Activated T-helper 1 cell treated with Interleukin-2 at 50 U/mL for 16 hours (primary cell): ENCODE measurements at places on chromosomes 6 and 20.

GRCh38 chr20:62792182-62792939, 3.9 kb upstream of the MRGBP start:
- DNase-seq = no peak

DNA sequence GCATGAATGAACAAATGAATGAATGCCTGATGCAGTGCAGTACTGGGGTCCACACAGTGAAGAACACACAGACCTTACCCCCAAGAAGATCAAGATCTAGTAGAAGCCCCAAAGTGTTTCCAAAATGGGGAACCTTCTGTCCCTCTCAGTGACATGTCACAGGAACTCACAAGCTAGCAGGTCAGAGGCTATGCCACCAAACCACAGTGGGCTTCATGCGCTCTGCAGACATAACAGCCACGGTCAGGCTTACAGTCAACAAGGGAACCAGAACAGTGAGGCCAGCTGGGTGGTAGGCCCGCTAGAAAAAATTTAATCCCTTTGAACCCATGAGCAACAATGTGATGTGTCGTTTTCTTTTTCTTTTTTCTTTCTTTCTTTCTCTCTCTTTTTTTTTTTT, 20.2 kb upstream of the ARFGEF2 start:
- no peak for DNase-seq

DNA sequence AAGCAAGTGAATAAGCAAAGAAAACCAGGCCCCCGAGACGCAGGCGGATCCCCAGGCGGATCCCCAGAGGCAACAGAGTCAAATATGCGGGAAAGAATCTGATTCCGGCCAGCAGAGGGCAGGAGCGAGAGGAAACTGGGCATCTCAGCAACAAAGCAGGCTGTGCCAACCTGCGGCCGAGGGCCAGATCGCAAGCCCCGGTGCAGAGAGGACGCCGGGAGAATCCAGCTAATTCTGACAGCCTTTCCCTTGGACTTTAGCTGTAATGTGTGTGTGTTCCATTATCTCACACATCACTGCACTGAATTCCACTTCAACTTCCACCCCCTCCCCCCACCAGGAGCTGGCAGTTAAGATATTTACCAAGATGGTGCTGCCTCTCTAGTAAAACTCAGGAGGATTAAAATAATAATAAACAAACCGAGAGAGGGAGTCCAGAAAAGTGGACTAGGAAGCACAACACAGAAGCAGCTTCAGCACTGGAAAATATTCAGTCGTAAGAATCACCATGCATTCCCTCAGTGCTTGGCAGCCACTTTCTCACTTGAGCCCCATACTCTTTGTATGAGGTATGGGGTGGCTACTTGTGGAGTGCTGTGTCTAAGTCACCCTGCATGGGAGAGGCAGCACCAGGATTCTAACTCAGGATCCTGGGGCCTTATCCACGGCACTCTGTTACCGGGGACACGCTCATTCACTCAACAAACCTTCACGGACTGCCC, 66.2 kb upstream of the SNX9 start:
- DNase-seq = peak; percentile 61

DNA sequence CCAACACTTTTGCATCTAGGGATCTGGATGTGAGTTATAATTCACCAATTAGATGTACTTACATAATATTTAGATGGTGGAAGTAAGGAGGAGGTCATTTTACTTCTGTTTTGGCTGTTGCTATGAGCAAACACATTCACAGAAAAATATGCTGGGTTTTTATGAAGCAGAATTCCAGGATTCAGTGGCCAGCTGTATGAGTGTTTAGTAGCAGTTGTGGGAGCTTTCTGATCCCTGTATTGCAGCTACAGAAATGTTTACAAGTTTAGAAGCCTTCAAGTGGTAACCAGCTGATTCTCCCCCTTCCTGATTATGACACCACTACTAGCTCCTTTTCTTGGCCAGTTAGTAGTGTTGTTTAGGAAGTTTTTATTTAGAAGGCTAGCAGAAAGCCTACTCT, 177.0 kb downstream of the TENT5A start:
- no peak for DNase-seq

DNA sequence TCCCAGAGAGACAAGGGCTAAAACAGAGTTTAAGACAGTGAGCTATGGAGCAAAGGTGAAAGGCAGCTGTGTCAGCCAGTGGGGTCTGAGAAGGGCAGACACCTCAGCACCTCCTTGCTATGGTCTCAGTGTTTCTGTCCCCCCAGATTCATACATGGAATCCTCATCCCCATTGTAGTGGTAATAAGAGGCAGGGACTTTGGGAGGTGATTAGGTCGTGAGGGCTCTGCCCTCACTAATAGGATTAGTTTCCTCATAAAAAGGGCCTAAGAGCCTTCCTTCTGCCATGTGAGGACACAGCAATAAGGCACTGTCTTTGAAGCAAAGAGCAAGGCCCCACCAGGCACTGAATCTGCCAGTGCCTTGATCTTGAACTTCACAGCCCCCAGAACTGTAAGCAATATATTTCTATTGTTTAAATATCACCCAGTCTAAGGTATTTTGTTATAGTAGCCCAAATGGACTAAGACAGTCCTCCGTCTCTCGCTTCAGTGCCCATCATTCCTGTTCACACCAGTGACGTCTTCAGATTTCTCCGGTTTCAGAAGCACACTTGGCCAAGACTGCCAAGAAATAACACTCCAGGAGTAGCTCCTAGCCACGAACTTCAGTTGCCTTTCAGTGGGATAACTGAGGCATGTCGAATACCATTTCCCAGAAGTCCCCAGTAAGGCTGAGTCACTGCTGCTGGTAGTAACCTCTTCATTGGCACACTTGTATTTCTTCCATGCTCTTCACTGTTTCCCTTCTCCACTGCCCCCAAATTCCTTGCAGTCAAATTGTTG, 32.8 kb downstream of the SLC13A3 start:
- DNase-seq = no peak

GRCh38 chr6:169701311-169701953, 397 bp downstream of the WDR27 start:
- DNase-seq = no peak

DNA sequence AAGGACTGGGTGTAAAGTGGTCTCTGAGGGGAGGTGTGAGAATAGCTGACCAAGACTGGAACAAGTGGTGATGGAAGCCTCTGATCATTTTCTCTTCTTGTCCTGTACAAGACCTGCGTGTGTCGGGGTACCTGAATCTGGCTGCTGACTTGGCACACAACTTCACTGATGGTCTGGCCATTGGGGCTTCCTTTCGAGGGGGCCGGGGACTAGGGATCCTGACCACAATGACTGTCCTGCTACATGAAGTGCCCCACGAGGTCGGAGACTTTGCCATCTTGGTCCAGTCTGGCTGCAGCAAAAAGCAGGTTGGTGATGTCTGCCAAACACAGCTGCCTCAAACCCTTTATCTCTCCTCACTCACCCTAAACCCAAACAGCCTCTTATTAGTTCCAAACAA, 1.7 kb upstream of the HSD17B8 start:
- no peak for DNase-seq

GRCh38 chr6:3919130-3919628, 70.0 kb downstream of the FAM50B start:
- no peak for DNase-seq

- DNase-seq = no peak
Observed at GRCh38 chr6:90149280-90149679, 147.4 kb downstream of the BACH2 start.

DNA sequence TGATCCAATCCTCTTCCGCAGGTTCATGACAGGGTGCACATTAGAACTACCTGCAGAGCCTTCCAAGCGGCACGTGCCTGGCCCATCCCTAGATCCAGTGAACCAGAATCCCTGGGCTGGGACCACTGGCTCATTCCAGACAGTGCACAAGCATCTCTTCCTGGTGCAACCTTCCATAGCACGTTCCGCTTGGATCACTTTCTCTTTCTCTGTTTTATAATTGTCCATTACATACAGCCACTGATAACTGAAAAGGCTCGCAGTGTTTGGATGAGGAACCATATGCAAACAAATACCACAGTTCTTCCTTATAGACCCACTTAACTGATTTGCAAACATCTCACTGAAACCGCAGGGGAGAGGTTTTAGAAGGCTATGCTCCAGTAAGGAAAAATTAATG, 59.6 kb upstream of the DDR1 start:
- DNase-seq = no peak

DNA sequence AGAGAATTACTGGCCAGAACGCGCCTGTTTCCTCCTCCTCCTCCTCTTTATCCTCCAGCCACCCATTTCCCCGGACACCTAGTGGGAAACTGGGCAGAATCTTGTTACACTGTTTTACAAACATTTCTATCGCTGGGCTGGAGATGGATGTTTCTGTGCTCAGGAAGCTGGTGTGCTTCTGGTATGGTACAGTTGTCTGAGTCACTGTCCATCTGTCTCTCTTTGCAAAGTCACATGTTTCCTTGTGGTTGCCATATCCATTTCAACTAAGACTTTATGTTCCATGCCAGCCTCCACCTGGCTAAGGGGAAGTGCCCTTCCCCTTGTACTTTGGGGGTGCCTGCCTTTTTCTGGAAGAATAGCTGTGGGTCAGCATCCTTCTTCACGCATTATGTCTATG, 52.9 kb upstream of the SLC22A16 start:
- no peak for DNase-seq

- DNase-seq = no peak
Observed at GRCh38 chr6:71496722-71497033, 208.1 kb downstream of the OGFRL1 start.

- DNase-seq = no peak
Observed at GRCh38 chr6:3531481-3531880, 74.6 kb upstream of the SLC22A23 start.

DNA sequence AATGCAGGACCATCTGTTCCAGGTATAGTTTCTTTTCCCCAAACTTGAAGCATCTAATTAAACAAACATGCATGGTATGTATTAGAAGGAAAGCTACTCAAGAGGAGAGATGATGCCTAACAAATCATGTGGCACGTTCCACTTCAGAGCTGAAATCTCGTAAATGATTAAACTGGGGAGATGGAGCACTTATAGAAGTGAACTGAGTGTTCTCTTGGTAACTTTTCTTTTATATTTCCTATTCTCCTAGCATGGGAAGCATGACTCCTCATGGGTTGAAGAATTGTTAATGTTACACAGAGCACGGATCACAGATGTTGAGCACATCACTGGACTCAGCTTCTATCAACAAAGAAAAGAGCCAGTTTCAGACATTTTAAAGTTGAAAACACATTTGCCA, 61.1 kb downstream of the CCN2 start:
- no peak for DNase-seq

- DNase-seq = no peak
Observed at GRCh38 chr6:38549180-38549579, 90.5 kb downstream of the BTBD9 start.
